ENCODE measurements at places on chromosomes 1 and 21.

- no peak for DNase-seq
Observed at GRCh38 chr1:99786751-99787501, 20.5 kb upstream of the FRRS1 start.

GRCh38 chr1:218345673-218346390 lies 696 bp downstream of the TGFB2 start:
- no peak for DNase-seq

GRCh38 chr21:45163413-45164123 lies 89.2 kb downstream of the ADARB1 start:
- DNase-seq = no peak

GRCh38 chr21:45182958-45183357 lies 104.7 kb downstream of the POFUT2 start:
- DNase-seq = no peak

DNA sequence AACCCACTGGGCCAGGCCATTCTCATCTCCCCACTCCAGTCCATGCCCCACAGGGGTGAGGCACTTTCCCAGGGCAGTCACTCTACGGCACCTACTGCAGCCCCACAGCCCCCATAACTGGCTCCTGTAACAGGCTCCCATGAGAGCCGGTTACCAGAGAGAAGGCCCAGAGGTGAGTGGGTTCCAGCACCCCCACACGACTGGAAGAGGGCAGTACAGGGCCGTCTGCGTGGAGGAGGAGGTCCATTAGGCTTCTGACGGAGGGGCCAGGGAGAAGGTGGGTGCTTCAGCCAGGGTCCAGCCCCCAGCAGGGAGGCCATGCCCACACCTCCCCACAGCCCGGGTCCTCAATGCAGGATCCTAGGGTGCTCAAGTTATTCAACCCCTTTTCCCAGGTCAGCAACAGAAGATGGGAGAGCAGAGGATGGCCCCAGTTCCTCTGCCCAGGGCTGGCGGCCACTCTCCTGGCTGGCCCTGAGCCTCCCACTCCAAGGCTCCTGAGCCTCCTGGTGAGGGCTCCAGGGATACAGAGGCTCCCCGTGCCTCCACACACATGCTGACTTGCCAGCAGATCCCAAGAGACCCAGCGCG lies 1.6 kb downstream of the ACAP3 start:
- no peak for DNase-seq

- no peak for DNase-seq
Observed at GRCh38 chr1:225808136-225808535, 1.8 kb upstream of the EPHX1 start.

DNA sequence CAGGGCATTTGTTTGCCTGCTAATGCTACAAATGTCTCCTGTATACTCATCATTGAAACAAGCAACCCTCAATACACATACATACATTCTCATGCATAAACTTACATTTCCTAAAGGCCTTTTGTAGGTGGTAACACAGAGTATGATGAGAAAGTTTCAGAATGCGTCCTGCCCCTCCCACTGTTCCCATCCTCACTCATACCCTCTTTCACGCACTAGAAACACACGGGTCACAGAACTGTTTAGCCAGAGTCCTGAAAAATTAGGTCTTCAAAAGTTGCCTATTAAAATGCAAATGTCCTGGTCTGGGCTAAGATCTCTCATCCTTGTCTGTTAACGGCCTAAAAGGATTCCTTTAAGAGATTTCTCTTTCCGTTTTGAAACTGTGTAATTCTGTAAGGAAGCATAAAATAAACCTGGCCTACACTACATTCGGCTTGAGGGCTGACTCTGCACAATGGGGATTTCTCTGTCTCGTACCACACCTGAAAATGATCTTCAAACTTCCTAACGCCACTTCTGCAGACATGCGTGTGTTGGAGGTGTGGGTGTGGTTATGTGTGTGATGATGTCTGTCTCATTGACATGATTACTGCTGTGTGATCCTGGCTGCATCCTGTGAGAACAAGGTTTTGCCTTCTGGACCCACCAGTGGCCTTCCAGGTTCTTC lies 5.3 kb upstream of the FCER1A start:
- no peak for DNase-seq

- DNase-seq = no peak
Observed at GRCh38 chr1:228923973-228924686, 188.9 kb downstream of the RHOU start.

GRCh38 chr1:152502496-152503180 lies 8.0 kb upstream of the LCE5A start:
- no peak for DNase-seq

GRCh38 chr1:93692983-93693591 lies 11.4 kb upstream of the BCAR3 start:
- DNase-seq = no peak

DNA sequence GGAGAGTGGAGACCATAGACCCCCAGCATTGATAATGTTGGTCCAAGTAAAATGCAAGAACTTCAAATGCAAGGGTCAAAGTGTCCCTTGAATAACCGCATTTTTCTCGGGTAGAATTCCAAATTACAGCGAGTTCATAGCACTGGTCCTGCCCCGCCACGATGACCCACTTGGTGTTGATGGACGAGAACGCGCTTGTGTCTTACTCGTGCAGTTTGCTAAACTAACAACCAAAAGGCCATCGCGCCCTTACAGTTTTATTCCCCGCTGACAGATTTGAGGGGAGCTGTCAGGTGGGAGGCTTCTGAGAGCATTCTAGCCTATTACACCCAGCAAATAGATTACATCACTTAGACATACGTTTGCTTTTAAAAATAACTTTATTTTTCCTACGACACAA lies 17.3 kb upstream of the TSPEAR start:
- no peak for DNase-seq

GRCh38 chr21:37580666-37581065 lies 214.1 kb downstream of the DYRK1A start:
- no peak for DNase-seq

DNA sequence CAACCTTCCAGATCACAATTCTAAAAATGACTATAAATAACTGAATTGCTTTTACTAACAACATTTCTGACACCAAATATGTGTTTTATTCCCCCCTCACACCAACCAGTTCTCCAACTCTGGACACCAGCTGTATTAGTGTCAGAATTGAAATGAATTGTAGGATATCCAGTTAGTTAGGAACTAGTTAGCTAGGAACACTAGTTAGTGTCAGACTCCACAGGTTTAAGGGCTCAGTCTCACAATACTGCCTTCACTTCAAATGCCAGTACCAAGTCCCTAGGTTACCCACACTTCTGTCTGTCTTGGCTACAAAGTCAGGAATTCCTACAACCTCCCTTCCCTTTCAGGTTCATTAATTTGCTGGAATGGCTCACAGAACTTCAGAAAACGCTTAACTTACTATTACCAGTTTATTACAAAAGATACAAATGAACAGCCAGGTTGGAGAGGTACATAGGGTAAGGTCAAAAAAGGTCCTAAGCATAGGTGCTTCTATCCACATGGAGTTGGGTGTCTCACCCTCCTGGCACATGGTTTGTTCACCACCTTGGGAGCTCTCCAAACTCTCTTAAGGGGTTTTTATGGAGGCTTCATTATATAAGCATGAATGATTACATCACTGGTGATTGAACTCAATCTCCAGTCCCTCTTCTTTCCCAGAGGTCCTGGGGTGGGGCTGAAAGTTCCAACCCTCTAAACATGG lies 4.2 kb downstream of the STXBP3 start:
- DNase-seq = no peak

DNA sequence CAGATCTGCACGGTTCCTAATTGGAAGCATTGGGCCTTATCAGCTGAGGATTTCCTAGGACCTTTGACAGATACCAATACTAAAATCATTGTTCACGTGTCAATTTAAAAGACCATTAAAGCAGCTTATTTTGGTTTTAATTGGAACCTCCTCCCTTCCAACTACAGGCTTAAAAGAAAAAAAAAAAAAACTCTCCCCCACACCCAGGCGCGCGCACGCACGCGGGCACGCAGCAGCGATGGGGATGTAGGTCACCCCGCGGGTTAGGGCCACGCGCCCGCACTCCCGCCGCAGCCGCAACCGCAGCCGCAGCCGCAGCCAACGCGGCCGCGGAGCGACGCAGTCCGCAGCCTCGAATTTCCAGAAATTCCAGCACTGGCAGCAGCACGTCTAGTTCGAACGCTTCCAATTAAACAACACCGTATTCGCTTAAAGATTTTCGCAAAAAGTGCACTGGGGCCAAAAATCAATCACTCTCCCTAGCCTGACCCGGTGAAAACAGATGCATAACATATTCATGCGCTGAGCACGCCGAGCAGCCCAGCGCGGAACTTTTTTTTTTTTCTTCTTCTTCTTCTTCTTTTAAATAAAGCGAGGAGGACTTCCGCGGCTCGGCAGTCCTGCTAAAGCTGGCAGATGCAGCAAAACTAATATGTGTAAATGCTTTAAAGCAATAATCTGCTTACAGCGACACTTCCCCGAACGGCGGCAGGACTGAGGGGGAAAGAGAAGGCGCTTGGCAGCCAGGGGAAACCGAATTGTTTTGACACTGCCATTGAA lies 13.3 kb upstream of the BARHL2 start:
- DNase-seq = no peak

- DNase-seq = no peak
Observed at GRCh38 chr1:163290025-163290640, 31.6 kb upstream of the NUF2 start.

- no peak for DNase-seq
Observed at GRCh38 chr1:113809670-113810602, 2.3 kb downstream of the RSBN1 start.

DNA sequence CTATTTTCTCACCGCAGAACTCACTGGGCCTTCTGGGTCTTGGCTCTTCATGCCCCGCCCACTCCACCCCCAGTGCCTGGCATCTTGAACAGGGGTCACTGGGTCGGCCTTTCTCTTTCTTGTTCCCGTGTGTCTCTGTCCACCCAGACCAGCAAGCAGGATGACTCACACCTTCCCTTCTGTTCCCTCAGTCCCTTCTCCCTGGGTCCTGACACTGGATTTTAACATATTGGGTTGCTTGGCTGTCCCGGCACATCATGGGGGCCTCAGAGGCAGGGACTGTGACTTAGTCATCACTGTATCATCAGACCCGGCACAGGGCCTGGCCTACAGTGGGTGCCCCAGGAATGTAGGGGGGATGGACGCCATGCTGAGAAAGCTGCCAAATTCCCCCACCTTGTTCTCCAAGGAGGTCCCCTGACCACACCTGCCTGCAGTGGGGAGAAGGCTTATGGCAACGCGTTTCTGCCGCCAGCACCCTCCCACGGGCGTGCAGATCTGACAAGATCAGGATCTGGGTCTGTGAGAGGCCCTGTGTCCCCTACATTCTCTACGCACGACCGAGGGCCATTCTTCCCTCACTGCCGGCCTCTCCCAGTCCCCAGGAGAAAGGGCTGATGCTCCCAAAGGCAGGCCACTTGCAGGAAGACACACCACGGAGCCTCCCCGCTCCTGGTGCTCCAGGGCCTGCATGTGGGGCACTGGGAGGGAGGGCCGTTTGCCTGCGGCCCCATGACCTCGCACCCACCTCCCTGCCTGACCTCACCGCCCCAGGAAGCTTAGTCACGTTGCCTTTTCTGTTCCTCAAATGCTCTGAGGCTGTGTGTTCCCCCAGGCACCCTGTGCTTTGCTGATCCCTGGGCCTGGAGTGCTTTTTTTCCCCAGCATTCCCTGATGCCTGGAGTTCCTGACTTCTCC lies 157.2 kb upstream of the TMEM51 start:
- no peak for DNase-seq

GRCh38 chr1:210516697-210517459 lies 188.2 kb downstream of the HHAT start:
- no peak for DNase-seq

DNA sequence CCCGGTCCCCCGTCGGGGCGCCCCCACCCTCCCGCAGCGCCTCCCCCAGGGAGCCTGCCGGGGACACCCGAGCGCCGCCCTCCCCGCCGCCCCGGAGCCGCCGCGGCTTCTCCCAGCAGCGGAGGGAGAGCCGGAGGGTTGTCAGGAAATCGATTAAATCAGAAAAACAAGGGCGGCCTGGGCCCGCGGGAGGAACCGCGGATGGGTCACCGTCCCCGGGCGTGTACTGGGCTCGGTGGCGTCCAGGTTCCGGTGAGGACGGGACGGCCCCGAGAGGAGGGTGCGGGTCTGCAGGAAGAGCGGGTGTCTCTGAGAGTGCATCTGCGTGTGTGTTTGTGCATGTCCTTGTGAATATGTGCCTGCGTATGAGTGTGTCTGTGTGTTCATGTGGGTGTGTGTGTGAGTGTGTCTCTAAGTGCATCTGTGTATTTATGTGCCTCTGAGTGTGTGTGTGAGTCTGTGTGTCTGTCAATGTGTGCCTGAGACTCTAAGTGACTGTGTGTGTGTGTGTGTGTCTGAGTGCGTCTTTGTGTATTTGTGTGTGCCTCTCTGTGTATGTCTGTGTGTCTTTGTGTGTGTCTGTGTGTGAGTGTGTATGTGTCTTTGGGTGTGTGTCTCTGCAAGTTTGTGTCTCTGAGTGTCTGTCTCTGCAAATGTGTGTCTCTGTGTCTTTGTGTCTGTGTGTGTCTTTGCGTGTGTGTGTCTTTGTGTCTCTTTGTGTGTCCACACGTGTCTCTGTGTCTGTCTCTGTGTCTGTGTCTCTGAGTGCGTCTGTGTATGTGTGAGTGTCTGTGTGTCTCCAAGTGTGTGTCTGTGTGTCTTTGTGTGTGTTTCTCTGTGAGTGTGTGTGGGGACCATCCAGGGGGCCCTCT lies 1.1 kb downstream of the SPSB1 start:
- DNase-seq = no peak

DNA sequence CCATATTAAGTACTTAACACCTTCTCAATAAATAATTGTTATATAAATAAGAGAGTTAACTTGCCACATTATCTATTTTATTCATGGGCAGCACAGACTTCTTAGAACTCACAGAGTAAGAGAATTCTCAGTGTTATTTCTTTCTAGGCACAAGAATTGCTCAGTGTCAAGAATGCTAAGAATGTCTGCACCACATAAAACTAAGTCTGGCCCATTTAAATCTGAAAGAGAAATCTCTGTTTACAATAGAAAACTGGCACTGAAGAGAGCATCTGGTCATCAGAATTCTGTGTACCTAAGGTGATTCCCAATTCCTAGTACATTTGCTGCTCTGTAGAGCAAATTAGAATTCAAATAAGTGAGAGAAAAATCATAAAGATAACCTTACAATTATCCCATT lies 3.8 kb downstream of the OR10K2 start:
- DNase-seq = no peak

DNA sequence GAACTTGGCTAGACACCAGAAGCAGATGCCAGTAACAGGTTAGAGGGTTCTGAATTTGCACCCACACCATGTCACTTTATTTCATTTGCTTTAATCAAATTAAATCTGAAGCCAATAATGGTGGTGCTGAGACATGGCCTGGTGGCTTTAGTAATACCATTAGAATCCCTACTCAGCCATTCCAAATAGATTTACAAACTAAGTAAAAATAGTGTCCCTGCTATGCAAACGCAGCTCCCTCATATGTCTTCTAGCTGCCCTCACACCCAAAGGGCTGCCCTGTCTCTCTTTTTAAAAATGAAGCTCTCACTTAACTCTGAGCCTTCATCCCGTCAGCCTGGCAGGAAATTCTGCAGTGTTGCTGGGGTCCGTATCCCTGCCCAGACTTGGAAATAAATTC lies 21.1 kb downstream of the GLUL start:
- no peak for DNase-seq

DNA sequence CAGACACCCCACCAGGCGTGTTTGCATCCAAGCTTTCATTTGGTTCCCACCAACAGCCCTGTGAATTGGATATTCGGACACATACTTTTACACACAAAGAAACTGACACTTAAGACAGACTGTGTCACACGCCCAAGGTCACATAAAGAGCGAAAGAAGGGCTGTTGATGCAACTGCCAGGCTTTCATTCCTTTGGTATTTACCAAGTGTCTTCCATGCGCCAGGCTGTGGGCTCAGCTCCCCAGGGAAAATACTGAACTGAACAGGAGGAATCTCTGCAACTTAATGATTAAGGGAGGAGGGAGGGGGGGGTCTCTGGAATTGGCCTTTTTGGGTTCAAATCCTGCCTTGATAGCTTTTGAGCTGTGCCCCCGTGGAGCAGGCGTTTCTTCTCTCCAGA lies 122.8 kb downstream of the ACTL8 start:
- no peak for DNase-seq
